ENCODE measurements at places on chromosomes 13 and 19. TPM values are rescaled to one million over a fixed set of nuclear protein-coding genes. Genes with fewer than 3 reads are reported as not detected.

Gene CCDC169
- 17.2 TPM for total RNA-seq

Gene NLRP11
- total RNA-seq: not detected

Gene ZNF813
- total RNA-seq: 8.0 TPM

Gene SUGP1
- 36.1 TPM for total RNA-seq

Gene SULT2B1
- total RNA-seq: 1.1 TPM

Gene CNFN
- total RNA-seq: not detected

Gene F10
- total RNA-seq: 22.7 TPM

Gene ZNF71
- 18.8 TPM for total RNA-seq

Gene PLIN5
- 1.8 TPM for total RNA-seq

Gene RNF17
- total RNA-seq: 0.16 TPM
